ENCODE measurements at places on chromosomes 12 and 14.

DNA sequence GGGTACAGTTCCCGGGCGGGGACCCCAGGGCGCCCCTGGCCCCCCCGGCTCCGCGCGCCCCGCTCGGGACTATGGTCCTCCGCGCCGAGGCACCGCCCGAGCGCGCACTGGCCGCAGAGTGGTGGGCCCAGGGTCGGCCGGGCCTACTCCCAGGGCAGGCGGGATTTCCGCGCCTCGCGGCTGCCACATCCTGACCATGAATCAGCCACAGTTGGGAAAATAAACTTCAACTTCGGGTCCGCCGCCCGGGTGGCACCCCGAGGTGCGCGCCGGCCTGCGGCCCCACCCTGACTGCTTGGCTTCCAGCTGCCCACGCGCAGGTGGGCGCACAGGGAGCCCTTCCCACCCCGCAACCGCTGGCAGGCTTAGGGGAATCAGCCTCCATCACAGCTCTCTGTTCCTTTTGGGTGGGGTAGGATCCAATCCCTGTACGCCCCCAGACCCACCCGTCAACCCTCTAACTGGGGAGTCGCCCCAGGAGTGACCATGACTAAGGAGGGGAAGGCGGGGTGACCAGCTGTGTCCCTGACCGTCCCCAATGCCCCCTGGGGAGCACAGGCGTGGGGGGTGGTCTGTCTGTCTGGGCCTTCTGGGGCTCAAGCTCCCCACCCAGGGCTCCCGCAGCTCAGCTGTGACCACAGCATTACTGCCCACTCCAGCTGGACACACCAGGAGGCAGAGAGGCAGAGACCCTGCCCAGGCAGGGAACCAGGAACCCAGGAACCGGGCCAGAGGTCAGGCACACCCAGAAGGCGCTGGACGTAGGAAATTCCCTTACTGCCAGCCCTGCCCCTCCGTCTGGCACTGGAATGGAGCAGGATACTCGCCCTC lies 678 bp downstream of the INF2 start:
- DNase-seq, result peak; percentile 19

- no peak for DNase-seq
Observed at GRCh38 chr12:114316076-114316475, 89.9 kb downstream of the TBX5 start.

DNA sequence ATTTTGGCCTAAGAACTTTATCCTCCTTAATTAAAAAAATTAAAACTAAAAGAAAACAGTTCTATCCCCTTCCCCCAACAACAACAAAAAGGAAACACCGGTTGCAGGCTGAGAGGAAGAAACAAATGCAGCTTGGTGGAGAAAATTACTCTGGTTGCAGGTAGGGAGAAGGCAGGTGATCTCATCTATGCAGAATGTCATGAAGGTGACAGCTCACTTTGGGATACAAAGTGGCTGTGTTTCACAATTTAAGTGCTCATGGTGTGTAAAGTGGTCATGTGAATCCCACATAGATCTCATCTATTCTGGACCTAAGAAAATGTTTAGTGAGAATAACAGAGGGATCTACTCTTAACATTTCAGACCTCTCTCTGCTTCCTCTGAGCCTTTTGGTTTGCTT lies 219.7 kb upstream of the PKP2 start:
- DNase-seq, result no peak

DNA sequence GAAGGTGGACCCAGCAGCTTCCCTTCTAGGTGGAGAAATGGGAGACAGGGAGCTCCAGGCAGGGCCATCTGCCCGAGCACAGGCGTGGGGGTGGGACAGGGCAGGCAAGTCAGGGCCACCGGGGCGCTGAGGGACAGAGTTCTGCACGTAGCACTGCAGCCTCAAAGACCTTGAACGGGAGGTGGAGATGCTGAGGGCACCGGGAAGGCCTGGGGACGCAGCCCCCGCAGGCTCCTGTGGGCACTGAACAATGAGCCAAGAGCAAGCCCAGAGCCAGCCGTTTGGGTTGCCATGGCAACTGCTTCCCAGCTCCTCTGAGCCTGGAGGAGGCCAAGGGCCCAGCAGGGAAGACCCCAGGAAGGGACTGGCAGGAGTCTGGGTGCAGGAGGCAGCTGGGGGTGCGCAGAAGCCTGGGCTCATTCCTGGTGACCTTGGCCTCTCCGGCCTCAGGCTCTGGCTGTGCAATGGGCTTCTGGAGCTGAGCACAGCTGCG lies 3.4 kb downstream of the LBHD2 start:
- peak; percentile 3 for DNase-seq

DNA sequence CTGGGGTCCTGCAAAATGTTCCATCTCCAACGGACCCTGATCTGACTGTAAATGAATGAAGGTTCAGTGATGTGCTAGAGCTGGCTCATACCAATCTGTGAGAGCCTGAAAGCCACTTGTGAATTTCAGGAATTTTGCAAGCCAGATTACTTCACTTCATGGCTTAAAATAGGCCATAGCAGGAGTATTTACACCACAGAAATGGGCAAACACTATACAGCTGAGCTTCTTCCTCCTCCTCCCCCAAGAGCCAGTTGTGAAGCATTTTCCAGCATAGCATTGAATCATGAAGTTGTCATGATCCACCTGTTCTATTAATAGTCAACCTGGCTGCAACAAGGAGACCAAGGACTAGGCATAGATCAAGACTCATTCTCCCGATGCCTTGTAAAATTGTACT lies 141.3 kb upstream of the RASSF8 start:
- DNase-seq, result no peak

GRCh38 chr12:7327918-7328317 lies 24.0 kb downstream of the ACSM4 start:
- no peak for DNase-seq
